CD4-positive, alpha-beta T cell treated with Interleukin-17A for 4 hours (primary cell): ENCODE measurements at places on chromosomes 3 and 15.

GRCh38 chr3:169133178-169134161 lies 530.0 kb downstream of the MECOM start:
- no peak for DNase-seq

DNA sequence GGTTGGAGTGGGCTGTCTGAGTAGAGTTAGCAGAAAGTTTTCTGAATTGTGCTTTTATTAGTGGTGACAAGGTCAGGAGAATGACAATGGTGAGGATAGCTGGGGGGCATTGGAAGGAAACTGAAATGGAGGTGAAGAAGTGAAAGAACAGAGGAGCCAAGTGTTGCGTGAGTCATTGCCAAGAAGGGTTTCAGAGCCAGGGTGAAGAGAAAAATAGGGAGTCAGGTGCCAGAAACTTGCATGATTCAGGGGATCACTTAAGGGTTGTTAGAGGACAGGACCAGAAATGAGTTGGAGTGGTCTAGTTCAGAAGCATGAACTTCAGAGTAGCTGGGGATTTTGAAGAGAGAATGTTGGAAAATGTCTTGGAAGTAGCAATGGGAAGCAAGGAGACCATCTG lies 86.0 kb upstream of the GALNT15 start:
- no peak for DNase-seq

DNA sequence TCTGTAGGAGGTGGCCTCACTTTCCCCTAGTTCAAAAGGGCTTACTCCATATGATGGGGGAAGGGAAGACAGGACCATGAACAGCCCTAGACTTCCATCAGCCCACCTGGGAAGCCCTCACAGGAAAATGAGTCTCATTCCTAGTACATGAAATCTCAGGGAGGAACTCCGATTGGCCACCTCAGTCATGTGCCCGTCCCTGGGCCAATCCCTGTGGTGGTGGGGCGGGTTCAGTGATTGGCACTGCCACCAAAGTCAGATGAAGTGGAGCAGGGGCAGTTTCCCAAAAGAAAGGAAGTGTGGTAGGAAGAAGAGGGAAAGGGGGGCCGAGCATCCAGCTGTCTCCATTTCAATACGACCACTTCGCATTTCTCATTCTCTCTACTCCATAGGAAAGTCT lies 25.9 kb upstream of the GP9 start:
- no peak for DNase-seq

GRCh38 chr3:177904621-177905020 lies 631.6 kb upstream of the KCNMB2 start:
- DNase-seq, result no peak

DNA sequence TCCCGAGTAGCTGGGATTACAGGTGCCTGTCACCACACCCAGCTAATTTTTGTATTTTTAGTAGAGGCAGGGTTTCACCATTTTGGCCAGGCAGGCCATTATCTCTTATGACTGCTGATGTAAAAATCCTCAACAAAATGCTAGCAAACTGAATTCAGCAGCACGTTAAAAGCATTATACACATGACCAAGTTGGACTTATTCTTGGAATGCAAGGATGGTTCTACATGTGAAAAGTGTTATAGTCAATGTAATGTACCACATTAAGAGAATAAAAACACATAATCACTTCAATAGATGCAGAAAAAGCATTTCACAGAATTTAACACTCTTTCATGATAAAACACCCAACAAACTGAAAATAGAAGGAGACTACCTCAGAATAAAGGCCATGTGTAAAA lies 20.2 kb downstream of the RNF13 start:
- no peak for DNase-seq

DNA sequence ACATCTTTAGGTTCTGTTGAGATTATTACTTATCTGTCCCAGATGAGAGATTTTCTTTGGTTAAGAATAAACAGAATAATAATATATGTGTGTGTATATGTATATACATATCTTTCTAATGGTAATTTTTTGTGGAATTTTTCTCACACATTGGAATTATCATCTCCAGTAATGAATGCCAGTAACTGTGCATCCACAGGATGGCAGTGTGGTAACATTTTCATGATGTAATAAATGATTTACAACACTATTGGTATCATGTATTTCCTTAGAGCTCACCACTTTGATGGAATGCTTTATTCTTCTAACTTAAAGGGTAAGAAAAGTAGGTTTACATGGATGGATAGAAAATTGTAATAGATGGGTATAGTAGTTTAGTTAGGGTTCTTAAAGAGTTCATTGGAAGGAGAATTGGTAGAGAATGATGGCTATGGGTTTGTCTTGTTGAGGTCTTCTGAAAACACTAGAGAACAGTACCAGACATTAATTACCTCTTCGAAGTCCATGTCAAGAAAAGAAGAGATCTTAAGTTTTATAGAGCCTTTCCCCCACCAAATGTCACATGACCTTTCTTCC lies 78.1 kb downstream of the STT3B start:
- DNase-seq, result no peak

- DNase-seq, result no peak
These were observed 21.3 kb downstream of the GORASP1 start for GRCh38 chr3:39086144-39086543.

DNA sequence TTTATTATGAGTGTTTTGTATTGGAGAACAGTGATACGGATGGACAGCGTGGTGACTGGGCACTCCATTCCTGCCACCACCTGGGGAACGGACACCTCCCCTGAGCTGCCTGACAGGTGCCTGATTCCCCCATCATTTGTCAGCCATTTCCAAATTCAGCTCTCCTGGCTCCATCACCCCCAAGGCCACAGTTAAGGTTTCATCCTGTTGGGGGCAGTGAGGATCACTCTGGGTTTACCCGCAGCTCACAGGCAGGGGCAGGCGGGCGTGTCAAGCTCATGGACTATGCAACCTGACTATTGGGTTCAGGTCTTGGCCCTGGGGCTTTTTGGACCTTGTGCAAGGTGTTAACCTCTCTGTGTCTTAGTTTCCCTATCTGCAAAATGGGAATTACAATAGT lies 76.3 kb downstream of the RAB11A start:
- no peak for DNase-seq

GRCh38 chr15:80564056-80564455 lies 131.1 kb upstream of the ABHD17C start:
- DNase-seq, result no peak

DNA sequence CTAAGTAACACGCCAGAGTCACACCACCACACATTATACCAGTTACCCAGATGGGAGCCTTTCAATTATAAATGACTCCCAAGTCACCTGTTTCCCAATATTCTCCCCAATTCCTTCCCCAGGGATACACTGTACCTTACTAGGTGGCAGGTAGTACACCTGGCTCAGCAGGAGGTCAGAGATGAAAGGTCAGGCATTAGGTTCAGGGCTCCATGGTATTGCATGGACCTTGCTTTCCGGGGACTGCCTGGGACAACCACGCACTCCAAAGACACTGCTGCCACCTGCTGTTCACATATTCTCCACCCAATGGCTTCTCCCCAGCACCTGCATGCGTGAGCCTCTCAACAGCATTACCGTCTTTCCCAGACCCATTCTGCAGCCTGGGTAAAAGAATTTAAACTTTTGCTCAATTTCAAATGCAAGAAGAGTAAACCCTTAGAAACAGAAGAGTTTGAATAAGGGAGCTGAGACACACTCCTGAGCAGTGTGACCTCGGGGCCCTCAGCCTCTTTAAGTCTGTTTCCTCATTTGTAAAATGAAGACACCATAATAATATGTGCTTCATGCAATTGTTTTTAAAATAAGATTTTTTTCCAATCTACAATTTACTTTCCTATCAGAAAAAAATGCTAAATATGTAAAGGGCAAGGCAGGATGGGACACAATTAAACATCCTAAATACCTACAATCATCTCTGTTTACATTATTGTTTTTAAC lies 28.0 kb upstream of the LACTB start:
- DNase-seq, result peak; percentile 82

- no peak for DNase-seq
These were observed 149.0 kb downstream of the PGPEP1L start for GRCh38 chr15:98858610-98859023.

GRCh38 chr3:14534516-14535191 lies 5.5 kb downstream of the GRIP2 start:
- DNase-seq, result no peak

DNA sequence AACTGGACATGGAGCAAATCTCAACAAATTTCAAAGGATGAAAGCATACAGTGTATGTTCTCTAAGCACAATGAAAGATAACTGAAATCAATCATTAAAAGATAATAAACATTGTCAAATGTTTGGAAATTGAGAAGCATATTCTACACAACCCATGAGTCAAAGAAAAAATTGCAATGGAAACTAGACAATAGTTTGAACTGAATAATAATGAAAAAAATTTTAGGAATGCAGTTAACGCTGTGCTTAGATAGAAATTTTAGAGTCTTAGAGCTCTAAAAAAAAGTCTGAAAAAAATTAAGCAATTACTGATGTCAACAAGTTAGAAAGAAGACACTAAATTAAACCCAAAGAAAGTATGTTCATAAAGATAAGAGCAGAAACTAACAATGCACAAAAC lies 15.5 kb downstream of the RABL3 start:
- DNase-seq, result no peak

DNA sequence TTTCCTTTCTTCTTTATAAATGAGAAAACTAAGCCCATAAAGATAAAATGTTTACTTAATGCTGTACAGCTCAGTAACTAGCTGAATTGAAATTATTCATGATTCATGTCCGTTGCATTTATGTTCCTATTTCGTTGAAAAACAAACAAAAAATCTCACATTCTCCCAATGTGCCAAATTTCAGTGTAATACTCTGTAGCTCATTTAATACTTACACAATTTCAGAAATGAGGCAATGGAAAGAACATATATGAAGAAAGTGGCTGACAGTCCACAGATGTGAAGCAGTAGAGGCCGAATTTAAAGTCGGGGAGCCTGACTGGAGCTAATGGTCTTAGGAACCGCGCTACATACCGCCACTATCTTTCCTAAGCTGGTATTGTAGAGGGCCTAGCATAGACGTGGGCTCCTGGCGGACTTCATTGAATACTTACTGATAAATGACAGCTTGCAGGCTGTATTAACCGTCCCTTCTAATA lies 651 bp downstream of the PLSCR2 start:
- DNase-seq, result no peak

DNA sequence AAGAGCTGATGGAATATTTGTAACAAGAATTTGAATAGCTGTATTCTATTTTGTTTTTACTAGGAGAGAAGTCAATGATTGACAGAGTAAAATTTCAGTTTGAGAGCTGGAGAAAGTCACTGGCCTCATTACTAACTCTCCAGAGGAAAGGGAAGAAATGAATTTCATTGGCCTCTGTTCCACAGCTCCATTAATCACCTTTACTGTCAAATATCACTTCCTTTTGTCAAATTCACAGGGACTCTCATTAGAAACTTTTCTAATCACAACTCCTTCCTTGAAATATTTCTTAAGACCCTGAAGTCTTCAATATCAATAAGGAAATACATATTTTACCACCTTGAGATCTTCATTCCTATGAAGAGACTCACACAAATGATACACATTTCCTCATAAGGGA lies 379.9 kb upstream of the RASGRP1 start:
- DNase-seq, result no peak

DNA sequence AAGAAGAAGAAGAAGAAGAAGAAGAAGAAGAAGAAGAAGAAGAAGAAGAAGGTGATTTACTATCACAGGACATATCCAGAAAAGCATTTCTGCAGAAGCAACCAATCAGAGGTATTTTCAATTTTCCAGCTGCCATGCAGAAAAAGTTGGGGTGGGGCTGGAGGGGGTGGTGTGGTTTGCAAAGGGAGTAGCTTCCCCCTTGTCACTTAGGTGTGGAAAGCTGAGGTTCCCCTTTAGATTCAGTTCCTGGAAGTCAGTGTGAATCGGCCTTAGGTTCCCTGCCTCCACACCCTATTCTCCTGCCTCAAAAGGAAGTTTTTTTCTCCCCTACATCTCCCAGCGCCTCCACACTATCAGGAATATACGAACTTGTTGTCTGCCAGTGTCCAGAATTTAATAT lies 276.7 kb upstream of the ARRDC4 start:
- no peak for DNase-seq

DNA sequence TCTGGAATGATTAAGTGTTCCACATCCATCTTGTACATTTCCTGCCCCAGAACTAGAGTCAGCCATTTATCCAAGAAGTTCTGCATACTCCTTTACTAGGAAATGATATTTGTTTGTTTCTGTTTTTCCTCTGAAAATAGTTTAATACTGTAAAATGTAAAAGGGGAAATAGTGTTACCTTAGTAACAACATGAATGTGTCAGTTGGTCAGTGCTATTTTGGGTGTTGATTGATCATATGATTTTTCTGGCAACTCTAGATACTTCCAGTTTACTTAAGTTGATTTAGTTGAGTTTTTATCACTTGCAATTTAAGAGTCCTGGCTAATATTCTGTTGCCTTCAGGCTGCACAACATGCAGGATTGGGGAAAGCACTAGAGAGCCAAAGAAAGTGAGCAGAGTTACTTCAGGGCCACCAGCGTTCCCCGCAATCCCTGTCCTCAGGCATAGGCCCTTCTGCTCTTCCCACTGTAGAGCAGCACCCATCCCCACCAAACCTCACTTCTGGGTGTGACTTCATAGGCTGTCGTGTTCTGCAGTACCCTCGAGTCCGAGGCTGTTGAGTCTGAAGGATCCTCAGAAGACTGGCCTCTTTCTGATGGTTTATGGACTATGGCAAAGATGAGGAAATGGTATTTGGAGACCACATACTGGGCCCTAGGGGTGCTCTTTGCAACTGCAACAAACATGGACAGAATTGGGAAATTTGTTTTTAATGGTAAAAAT lies 69.0 kb downstream of the CHD2 start:
- no peak for DNase-seq

DNA sequence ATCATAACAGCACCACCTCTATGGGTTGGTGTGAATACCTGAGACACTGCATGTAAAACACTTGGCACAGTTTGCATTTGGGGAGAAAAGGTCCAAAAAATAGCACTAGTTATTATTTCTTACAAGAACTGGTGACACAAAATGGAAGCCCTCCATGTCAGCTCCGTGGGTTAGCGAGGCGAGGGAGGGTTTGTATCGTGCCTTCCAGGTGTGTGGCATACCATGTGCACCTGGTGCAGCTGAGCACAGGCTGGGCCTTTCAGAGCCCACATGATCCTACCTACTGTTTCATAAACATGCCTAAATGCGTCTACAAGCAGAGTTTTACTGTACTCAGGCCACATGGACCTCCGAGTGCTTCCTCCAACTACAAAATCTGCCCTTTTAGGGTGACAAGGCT lies 5.6 kb downstream of the CXCR6 start:
- DNase-seq, result no peak

- DNase-seq, result no peak
These were observed 223.0 kb downstream of the TBL1XR1 start for GRCh38 chr3:176974279-176974678.

GRCh38 chr3:18527691-18528090 lies 102.6 kb upstream of the SATB1 start:
- no peak for DNase-seq

DNA sequence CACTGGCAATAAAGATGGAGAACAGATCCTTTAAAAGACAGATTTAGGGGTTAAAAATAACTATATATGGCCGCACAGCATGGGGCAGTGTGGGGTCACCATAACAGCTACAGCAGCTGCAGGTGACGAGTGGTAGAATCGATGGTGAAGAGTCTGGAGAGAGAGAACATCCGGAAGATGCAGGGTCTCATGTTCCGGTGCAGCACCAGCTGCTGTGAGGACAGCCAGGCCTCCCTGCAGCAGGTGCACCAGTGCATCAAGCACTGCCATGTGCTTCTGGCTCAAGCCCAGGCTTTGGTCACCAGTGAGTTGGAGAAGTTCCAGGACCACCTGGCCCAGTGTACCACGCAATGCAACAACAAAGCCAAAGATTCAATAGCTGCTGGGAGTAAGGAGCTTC lies 93.7 kb upstream of the IMPG2 start:
- DNase-seq, result no peak
